ENCODE measurements at places on chromosomes 2 and 18.

DNA sequence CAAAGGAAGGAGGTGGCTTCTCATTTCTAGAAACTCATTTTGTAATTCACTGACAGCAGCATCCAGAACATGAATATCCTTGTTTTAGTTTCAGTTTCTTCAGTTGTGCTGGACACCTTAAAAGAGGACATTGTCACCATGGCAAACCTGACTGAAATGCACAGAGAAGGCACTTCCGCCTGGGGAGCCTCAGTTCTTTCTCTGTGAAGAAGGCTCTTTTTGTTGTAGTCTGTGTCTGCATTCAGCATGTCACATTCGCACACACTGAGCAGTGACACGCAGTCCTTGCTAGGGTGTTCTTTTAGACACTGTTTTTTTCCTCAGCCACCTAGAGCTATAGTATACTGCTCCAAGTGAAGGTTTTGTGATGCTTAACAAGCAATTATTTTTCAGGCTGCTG lies 9.5 kb upstream of the RPRM start:
- DNase-seq = no peak

DNA sequence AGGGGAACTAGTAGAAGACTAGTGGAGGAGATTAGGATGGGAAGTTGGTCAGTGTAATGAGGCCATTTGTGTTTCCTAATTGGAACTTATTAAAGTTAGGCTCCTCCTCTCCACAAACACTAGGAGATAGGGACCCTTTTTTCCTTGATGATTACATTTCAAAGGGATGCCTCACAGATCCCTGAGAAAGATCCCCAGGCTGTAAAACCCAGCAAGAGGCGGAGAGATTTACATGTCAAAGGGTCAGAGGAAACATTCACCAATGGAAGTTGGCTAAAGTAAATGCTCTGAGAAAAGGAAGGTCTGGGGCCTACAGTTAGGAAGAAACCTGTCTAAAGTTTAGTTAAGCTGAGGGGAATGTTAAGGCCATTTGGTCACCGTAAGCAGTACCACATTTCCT lies 1.4 kb upstream of the CCDC85A start:
- peak; percentile 63 for DNase-seq

DNA sequence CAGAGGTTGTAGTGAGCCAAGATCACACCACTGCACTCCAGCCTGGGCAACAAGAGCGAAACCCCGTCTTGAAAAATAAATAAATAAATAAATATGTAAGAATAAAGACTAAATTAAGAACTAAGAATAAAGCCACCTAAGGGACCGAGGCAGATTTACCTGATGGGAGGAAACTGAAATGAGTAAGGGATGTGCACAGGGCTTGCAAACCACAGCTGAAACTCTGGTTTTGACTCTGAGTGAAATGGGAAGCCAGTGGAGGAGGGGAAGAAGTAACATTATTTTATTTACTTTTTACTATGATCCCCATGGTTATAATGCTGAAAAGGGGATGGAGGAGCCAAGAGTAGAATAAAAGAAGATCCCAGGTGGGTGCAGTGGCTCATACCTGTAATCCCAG lies 107.3 kb downstream of the CABYR start:
- DNase-seq = no peak

DNA sequence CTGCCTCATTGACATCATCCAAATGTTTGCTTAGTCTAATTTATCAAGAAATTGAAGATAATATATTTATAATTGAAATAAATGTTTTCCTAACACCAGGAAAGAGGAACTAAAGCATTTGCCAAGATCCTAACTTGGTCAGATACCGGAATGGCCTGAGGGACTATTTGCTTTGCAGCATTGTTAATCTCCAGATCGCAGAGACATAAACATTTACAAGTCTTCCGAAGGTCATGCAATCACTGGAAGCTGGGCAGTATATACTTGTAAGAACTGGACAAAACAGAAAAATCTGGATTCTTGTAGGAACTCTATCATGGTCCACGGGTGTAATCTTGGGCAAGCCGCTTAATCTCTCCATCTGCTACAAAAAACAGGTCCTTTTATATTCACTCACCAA lies 42.2 kb downstream of the CYBRD1 start:
- peak; percentile 32 for DNase-seq

GRCh38 chr2:200476836-200477235 lies 33.0 kb downstream of the KCTD18 start:
- no peak for DNase-seq

DNA sequence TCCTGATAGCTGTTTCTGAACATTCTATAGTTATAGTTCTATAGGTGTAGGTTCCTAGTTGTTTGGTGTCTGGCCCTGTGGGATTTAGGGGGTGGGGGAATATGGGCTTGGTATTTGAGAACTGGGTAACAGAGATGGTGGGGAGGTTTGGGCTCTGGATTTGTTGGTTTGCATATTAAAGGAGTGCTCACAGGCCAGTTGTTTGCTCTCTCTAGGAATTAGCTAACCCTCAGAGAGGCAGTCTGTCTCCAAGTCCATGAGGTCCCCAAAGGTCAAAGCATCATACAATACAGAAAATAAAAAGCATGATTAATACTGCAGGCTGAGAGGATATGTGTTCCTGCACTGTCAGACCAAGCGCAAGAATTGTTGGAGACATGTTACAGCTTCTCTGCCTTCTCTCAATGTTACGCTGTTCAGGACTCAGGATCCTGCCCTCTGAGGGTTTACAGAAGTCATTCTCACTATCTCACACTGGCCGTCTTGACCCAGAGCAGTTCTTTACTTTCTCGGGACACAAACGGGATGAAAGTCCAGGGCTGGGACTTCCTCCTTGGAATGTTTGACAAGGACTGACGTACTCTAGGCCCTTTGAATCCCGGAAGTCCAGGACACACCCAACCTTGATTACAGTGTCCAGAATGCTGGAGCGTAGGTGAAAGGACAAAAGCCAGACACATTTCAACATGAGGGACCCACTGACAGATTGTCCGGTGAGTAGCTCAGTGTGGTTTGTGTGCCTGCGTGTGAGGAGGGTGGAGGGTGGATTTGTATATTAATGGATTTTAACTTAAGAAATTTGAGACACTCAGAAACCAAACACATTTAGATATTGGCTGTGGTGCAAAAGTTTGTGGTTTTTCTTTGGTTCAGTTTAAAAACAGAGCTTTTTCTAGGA lies at the start of gene NOSTRIN:
NOSTRIN (plus strand) TSS at position 677 of the 898 bp plus-strand sequence; CDS start at position 687, 10 bp downstream.
- no peak for DNase-seq

- DNase-seq = no peak
Observed at GRCh38 chr2:58354230-58354629, 113.1 kb upstream of the FANCL start.

DNA sequence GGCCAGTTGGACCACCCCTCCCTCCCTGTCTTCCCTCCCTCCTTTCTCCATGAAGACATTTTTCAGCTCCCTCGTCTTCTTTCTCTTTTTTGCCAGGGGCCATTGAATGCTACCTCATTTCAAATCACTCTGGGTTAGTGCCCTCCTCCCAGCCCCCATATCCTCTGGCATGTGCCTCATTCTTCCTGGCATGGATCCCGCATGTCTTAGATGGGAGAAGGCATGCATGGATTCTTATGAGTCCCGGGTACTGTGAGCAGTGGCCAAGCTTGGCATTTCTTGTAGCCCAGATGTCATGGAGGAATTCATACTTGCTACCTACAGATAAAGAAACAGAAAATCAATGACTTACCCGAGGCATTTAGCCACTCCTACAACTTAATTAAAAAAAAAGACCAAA lies 9.0 kb upstream of the HAAO start:
- DNase-seq = peak; percentile 58

DNA sequence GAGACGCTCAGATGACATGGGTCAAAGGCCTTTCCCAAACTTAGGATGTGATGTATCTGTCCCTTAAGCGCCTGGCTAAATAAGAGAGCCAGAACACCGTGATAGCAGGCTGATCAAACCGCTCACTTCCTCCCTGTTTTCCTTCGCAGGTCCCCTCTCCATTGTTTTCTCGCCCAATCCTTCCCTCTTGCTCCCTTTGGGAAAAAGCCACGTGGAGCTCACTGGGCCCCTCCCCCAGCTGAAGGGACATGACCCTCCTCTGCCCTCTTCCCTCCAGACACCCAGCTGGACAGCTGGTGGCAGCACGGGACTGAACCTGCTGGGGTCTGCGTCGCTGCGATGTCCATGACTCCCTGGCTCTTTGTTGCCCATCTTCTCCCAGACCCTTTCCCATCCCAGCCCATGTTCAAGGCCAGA lies 201.7 kb downstream of the TNS1 start:
- DNase-seq = no peak

GRCh38 chr2:135792401-135793150 lies 44.4 kb downstream of the LCT start:
- DNase-seq = no peak

DNA sequence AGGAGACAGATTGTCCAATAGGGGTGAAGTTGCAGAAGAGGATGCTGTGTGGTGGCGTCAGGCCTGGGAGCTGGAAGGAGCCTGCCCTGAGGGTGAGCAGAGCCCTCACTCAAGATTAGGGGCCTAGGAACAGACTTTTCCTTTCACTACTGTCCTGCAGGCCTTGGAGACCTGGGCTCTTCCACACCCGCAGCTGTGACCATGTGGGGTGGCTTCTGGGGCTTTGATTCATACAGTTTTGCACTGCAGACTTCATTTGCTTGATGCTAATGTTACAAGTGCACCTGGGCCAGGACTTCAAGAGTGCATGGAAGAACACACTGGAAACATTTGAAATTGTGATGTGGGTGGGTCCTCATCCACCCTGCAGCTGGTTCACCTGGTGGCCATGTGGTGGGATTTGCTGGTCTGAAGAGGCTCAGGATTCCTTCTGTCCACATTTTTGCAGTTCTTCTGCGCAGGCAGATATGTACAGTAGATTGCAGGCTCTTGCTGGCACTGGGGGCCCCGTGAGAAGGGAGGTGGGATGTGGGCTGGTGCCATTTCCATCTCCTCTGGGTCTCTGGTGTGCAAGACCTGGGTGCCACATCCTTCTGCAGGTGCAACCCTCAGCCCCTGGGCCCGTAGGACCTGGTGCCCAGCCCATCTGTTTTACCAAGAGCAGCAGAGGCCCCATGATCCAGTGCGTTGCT lies 9.9 kb downstream of the GLI2 start:
- no peak for DNase-seq
